ENCODE measurements at places on chromosomes 2 and 18.

DNA sequence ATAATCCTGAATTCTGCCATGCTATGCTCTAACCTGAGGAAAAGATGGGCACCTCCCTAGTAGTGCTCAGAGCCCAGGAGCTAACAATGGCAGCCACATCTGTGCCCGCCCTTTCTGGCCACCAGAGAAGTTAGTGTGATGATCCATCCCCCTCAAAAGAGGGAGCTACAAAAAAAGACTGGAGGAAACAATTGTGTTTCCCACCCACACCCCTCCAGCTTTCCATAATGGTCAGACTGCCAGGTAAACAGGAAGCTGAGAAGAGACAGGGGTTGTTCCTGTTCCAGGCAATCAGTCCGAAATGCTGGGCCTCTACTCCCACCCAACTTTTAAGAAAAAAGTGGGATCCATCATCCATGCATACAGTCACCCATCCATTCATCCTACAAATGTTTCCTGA lies 3.2 kb downstream of the TBC1D8 start:
- DNase-seq = no peak

GRCh38 chr2:55092439-55092838 lies 42.2 kb upstream of the RTN4 start:
- no peak for DNase-seq

- DNase-seq = no peak
Observed at GRCh38 chr2:13919981-13920382, 712.5 kb upstream of the LRATD1 start.

DNA sequence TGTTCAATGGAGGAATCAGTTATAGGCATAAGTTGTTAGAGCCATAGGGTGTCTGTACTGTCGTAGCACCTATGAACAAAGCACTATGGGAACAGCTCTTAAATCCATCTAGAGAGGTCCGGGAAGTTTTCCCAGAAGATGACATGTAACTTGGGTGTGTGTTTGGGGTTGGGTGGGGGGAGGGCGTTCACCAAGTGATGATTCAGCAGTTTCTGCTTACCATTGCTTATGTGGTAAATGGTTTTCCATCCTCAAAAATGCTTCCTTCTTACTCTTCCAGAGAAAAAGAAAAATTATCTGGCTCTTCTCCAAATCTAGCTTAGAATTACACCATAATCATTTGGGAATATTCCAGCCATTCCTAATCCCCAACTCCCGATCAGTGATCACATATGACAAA lies 361.1 kb upstream of the ZNF521 start:
- no peak for DNase-seq

DNA sequence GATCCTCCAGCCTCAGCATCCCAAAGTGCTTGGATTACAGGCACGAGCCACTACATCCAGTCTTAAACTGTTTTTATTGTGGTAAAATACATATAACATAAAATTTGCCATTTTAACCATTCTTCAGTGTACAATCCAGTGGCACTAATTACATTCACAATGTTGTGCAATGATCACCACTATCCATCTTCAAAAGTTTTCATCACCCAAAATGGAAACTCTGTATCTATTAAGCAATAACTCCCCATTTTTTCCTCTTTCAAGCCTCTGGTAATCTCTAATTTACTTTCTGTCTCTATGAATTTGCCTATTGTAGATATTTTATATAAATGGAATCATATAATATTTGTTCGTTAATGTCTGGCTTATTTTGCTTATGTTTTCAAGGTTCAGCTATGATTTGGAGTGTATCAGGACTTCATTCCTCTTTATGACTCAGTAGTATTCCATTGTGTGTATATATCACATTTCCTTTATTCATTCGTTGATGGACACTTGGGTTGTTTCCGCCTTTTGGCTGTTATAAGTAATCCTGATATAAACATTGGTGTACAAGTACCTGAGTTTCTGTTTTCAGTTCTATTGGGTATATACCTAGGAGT lies 71.8 kb downstream of the GFPT1 start:
- no peak for DNase-seq

DNA sequence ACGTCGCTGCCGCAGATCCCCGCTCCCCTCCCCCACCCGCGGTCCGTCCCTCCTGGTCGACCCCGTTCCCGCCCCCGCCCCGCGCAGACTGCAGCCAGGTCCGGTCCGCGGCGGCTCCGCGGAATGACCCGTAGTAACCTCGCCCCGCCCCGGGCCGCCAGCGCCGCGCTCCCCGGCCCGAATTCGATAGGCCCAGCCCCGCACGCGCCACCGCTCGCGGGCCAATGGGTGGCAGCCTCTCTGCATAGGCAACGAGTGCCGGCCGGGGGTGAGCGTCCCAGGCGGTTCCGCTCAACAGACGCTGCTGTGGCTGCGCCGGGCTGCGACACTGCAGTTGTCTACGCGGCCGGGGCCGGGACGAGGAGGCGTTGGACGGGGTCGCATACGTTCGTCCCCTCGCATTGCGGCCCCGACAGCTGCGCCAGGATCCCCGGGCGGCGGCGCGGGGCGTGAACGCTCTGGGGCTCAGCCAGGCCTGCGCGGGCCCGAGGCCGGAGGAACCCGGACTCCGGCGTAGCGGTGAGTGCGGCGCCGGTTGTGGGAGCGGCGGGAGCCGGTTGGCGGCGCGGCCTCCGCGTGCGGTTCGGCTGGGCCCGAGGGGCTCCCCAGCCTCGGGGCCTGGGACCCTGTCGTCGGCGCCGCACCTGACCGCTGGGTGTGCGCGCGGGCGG lies at the start of gene ACSL3:
Gene ACSL3, plus strand, starts transcription at position 297 of the 671 bp plus-strand sequence. CDS start 47,737 bp downstream, outside the sequence.
- peak; percentile 74 for DNase-seq

DNA sequence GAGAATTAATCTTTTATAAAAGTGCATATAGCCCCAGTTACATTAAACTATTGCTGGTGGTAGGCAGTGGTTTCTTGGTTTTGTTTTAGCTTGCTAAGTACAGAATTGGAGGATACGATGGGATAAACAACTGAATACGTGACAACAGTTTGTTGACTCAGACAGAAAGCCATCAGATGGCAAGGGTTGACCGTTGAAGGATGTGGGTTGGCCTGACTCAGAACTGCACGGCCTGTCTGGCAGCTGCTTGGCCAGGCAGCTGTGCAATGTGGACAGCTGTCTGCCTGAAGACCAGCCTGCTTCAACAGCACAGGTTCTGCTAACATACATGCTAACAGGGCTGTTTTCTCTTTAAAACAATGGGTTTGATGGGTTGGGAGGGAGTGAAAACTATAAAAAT lies 46.6 kb downstream of the PRKRA start:
- DNase-seq = no peak

DNA sequence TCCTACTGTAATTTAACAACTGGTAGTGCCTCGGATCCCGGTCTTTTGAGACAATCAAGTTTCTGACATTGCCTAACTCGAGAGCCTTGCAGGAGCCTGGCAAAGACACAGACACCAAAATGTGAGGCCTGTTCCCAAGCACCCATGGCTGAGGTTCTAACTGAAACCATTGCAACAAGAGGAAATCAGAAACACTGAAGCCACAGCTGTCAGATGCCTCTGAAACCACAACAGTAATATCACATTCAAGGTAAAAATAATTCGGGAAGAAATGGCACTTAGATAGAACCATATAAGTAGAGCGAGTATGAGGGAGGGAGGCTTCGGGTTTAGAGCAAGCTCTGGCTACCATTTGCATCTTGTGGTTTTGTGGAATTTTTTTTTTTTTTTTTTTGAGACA lies 285.9 kb downstream of the FBXO15 start:
- DNase-seq = no peak

DNA sequence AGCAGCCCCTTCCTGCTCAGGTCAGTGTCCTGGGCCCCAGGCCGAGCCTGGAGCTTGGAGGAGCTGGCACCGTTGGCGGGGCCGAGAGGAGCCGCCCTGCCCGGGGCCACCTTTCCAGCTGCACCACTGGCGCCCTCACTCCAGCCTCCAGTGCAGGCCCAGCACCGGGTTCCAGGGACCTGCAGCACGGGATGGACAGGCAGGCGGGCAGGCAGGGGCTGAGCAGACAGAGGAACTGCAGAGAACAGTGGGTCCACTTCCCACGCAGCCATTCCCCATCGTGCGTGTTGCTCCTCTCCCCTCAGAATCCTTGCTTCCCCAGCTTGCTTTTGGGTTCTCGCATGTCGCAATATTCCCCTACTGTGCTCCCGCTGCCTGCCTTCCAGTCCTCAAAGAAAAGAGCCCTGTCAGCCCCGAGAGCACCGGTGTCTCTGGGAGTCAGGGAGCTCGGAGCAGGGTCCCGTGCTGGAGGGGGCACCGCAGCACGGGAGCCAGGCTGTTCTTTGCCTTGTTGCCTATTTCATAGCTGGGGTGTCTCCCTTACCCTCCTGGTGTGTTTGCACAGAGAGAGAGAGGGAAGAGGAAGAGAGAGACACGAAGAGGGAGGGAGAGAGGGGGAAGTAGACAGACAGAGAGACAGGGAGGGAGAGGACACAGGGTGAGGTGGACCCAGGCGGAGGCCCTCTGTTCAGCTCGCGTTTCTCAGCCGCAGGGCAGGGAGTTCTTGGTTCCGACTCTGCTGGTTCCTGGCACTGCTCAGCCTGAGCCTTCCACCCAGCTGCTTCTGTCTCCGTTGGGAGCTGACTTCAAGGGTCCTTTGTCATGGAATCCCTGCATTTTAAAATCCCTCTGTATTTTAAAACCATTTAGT lies 126.0 kb downstream of the MBP start:
- no peak for DNase-seq

GRCh38 chr18:5503740-5504139 lies 40.1 kb downstream of the EPB41L3 start:
- no peak for DNase-seq

- DNase-seq = no peak
Observed at GRCh38 chr2:31067259-31067658, 71.0 kb downstream of the GALNT14 start.

DNA sequence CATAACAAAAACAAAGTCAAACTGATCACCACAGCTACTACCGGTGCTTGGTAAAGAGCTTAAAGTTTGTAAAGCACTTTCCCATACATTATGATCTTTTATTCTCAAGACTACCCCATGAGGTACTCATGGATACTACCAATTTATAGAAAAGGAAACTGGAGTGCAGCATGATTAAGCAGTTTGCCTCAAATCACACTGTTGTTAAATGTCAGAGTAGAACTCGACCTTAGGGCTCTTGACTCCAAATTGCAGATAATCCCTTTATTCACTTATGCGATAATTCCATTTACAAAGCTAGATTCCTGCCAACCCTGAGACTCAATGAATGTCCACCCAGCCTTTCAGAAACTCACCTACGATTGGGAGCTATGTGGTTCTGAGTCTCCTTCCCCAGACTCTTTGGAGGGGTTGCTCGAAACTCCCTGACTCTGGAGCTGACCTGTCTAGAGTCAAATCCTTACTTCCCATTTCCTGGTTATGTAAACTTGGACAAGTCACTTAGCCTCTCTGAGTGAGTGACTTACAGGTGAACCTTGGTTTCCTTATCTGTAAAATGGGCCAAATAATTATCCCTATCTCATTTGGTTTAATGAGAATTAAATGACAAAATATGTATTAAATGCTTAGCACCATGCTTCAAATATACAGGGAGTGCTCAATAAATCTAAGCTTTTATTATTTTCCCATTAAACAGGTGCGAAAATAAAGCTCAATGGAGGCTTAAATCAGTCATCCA lies 47.4 kb downstream of the PSD4 start:
- no peak for DNase-seq

- no peak for DNase-seq
Observed at GRCh38 chr18:49558356-49558755, 3.5 kb upstream of the LIPG start.

DNA sequence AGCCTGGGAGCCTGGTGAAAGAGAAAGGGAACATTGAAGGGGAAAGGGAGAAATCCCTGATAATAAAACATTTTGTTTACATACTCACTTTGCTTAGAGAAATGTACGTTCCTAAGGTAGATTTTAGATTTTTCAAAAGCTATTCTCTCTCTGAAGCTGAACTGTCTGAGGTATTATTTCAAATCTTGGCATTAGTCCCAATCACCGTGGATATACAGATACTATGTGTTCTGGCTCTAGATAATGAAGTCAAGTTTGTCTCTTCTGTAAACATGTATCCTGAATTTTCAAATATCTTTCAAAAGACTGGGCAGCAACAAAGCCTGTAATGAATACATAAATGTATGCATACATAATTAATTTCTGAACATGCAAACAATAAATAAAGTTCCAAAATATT lies 1104.2 kb upstream of the FAM98A start:
- DNase-seq = no peak

DNA sequence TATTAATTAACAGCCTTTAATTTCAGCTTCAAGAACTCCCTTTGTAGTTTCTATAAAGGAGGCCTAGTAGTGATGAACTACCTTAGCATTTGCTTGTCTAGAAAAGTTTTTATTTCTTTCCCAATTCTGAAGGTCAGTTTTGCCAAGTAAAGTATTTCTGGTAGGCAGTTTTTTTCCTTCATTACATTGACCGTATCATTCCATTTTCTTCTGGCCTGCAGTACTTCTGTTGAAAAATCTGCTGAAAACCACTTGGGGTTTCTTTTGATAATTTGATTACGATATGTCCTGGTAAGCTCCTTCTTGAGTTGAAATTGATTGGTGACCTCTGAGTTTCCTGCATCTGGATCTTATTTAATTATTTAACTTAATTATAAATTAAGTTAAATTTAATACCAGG lies 691.8 kb downstream of the TSN start:
- no peak for DNase-seq

DNA sequence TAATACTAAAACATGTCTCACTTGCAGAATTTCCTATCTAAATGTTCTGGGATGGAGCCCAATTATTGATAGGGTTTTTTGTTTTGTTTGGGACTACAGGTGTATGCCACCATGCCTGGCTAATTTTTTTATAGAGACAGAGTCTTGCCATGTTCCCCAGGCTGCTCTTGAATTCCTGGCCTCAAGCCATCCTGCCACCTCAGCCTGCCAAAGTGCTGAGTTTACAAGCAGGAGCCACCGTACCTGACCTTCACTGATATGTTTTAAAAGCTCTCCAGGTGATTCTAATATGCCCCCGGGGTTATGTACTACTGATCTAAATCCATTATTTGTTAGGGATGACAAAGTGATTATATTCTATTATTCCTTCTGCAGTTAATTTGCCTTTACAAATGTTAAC lies 2.2 kb downstream of the ELAC1 start:
- no peak for DNase-seq

GRCh38 chr2:214629875-214630274 lies 179.6 kb downstream of the BARD1 start:
- DNase-seq = no peak

GRCh38 chr2:160384791-160385190 lies 108.8 kb downstream of the RBMS1 start:
- no peak for DNase-seq

DNA sequence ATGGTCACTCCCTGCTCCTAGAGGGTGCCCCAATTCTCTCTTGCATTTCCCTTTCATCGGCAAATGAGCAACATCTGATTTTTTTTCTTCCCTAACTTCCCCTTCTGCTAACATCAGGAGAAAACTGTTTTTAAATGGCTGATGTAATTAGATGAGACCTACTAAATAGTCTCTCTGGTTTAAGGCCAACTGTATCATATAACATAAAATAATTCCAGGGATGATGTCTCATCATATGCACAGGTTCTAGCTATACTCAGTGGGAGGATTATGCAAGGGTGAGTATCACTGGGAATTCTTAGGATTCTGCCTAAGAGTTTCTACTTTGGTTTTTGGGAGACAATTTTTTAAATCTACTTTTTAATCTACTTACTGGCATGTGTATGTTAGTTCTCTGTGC lies 193.4 kb downstream of the PARD3B start:
- no peak for DNase-seq

Measured in NCI-H1436 treated with DMSO at 0.1 percent for 48 hours (cell line).